DMS 273 treated with DMSO at 0.1 percent for 48 hours (cell line): ENCODE measurements at places on chromosomes 3 and 15.

- DNase-seq = no peak
Observed at GRCh38 chr3:31187380-31187779, 292.9 kb upstream of the GADL1 start.

DNA sequence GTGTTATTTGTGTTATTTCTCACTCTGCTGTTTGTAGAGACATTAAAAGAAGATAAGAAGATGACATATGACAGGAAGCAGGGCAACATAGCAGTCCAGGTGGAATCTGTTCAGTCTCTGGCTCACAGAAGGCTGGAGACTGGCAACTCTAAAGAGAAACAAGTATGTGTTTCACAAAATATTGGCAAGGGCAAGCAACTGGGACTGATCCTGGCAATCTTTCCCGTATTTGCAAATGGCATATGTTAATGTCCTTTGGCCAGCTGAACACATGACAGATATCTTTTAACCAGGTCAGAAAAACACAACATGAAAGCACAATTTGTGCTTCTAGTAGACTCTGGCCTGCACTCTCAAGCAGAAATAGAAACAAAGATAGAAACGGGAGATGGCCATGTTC lies 1354.1 kb upstream of the EPHA6 start:
- DNase-seq = no peak

DNA sequence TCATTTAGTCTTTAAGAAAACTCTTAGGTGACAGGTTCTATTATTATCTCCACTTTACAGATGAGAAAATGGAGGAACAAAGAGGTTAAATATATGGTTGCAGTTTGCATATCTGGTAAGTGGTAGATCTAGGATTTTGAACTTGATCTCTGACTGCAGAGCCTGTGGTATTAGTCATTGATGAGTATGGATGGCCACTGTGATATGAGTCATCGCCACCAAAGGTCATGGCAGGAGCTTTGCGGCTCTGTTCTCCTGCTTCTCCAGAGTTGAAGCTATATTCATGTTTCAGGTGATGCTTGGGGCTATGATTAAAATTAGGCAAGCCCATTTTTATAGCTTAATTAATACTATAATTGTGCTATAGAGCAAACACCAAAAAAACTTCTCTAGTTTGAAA lies 306.2 kb upstream of the DPPA4 start:
- no peak for DNase-seq

DNA sequence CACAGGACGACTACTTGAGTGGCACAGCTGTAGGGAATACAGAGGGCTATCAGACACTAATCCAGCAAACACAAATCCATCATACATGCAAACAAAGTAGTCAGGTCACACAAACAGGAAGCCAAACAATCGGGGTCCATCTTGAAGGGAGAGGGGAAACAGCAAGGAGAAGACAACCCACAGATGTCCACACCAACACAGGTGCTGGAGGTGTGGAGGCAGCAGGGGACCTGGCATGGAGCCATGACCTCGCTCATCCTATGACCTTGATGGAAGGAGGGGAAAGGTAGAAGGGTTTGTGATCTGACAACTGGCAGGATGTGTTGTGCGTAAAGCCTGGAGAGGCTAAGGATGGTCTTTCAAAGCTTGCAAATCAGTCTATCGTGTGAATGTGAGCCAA lies 39.9 kb upstream of the SKOR1 start:
- DNase-seq = no peak

GRCh38 chr3:194373899-194374298 lies 4.4 kb upstream of the LRRC15 start:
- no peak for DNase-seq
